AG10803 (cell line): ENCODE measurements at places on chromosomes 4 and X.

DNA sequence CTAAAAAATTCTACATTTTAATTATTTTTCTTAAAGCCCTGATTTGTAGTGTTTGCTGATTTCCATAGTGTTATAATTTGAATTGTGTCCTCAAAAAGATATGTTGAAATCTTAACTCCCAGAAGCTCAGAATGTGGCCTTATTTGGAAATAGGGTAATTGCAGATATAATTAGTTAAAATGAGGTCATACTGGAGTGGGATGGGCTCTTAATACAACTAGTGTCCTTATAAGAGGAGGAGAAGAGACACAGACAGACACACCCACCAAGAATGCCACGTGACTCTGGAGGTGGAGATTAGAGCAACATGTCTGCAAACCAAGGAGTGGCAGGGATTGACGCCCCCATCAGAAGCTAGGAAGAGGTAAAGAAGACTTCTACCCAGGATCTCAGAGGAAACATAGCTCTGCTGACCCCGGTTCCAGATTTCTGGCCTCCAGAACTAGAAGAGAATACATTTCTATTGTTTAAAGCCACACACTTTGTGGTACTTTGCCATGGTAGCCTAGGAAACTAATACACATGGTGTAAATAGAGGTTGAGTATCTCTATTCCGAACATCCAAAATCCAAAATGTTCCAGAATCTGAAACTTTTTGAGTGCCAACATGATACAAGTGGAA is 70.5 kb upstream of the IRF2 start:
- DNase-seq: no peak

- DNase-seq: no peak
Measured at GRCh38 chr4:87134122-87134521, 86.3 kb downstream of the KLHL8 start.

GRCh38 chr4:21802406-21802805 is 146.2 kb downstream of the KCNIP4 start:
- DNase-seq: peak; percentile 62

- DNase-seq: peak; percentile 72
Measured at GRCh38 chrX:42803320-42803719, 25.4 kb upstream of the PPP1R2C start.

- no peak for DNase-seq
Measured at GRCh38 chr4:26782830-26783202, 77.8 kb upstream of the STIM2 start.

DNA sequence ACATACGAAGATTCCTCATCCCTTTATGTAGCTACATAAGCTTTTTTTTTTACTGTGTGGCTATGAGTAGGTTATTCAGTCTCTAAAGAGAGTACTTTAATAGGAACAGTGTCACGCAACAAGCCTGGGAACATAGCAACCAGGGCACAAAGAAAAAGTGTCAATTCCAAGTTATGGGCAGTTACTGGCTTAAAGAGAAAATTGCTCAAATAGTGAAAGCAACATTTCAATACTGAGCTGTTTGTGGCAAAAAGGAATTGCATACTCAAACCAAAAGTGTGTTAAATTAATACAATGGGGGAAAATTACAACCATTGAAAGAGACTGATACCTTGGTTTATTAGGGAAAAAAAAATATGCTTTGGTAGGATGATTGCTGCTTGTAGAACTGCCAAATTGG is 41.2 kb upstream of the ENOX2 start:
- no peak for DNase-seq

DNA sequence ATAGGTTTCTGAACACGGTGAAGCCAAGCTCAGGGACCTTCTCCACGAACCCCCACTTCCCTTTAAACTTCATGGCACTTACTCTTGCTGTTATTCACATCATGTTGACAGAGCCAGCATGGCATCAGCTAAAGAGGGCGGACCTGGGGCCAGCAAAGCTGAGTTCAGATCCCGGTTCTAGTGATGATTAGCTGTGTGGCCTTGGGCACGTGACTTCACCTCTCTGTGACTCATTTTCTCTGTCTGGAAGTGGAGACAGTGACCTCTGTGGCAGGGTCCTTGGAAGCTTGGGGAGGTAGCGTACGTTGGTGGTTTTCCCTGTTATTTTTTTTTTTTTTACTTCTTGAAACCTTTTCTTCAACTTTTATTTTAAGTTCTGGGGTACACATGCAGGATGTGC is 13.4 kb downstream of the EVC start:
- DNase-seq: no peak

- peak; percentile 73 for DNase-seq
Measured at GRCh38 chrX:121308276-121308805, 260.9 kb downstream of the GLUD2 start.

GRCh38 chr4:8761167-8761823 is 110.3 kb downstream of the HMX1 start:
- no peak for DNase-seq

DNA sequence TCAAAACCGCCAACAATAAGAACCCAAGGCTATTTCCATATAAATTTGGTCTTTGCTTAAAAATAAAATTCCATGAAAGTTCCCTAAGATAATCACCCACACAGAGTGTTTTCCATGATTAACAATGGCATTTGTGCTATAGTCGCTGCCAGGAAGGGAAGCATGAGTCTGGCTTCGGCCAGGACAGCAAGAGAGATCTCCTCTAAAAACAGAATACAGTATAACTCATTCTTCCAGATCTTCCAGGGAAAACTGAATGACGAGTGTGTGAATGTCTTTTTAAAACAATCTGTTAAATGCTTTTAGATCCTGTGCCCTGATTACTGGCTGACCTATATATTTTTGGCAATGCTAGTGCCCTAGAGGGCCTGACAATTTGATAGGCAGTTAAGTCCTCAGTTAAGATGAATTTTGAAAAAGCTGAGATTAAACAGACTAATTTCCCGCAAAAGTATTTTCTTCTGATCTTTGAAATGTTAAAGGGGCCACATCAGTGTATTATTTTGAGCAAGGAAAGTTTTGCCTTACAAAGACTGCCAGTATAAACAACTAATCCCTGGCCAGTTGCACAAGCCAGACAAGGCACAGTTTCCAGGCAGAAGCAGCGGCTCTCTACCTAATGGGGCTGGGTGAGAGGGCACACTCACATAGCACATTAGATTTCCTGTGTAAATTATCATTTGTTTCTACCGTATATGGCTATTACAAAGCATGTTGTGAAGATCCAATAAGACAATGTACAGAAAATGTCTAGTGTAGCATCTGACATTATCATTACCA is 127.3 kb downstream of the DCHS2 start:
- no peak for DNase-seq

DNA sequence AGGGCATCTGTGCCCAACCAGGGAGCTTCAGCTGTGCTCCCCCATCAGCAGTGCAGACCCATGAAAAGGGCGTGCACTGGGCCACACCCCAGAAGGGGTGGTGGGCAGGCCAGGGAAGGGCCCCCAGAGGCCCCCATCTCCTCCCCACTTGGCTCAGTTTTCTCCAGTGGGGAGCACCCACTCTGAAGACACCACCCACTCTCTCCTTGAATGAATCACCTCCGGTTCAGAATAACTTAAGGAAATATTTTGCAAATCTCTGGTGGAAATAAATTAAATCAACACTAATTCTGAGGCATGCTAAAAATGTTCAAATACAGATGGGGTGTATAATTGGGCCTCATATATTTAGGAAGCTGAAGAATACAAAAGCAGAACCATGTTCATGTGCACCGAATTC is 41.3 kb upstream of the PPP2R2C start:
- no peak for DNase-seq

DNA sequence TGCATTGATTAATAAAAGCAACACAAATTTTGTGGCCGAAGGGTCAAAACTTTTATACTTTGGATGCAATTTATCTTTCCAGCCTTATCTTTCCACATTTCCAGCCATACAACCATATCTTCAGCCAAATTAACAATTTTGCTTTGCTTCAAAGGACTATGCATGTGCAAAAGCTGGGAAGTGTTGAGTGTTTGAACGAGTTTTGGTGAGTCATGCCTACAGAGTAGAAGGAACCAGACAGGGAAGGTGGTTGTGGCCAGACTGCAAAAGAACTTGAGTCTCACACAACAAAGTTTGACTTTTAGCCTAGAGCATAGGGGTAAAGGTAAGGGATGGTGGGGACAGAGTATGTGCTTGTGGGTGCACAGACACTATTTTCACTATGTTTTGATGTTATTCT is 53.0 kb upstream of the GABRA2 start:
- no peak for DNase-seq

- DNase-seq: peak; percentile 24
Measured at GRCh38 chr4:74056114-74056857, 17.8 kb upstream of the CXCL3 start.

- no peak for DNase-seq
Measured at GRCh38 chr4:186891859-186892486, 168.3 kb upstream of the FAT1 start.

GRCh38 chr4:53306729-53307128 is 59.1 kb downstream of the SCFD2 start:
- peak; percentile 97 for DNase-seq

- DNase-seq: peak; percentile 67
Measured at GRCh38 chrX:17474892-17475291, 99.9 kb downstream of the NHS start.

DNA sequence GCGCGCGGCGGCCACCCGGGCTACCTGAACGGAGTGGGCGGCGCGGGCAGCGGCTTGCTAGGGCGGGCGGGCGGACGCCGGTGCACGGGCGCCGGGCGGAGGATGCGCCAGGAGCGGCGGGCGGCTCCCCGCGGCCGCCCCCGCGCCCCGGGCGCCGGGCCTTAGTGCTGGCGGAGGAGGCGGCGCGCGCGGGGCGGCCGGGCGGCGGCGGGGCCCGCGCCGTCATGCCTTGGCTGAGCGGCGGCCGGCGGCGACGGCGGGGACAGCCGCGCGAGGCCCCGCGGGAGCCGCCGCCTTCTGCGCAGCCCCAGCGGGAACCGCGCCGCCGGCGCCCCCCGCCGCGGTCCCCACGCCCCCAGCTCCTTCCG is 48.2 kb downstream of the CLDN34 start:
- DNase-seq: no peak

DNA sequence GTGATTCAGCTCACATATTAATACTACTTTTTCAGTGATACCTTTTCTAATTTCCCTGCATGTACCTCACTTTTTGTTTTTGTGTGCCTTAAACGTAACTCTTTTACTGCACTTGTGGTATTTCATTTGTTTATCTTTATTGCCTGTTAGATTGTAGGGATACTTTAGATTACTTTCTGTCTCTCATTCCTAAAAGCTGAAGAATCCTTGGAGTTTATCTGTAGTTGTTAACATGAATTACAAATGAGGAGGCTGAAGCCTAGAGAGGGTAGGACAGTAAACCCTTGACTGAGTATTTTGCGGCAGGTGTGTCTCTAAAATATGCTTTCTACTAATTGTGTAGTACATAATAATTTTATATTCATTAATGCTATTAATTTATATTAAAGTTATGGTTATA is 34.9 kb downstream of the BMP2K start:
- DNase-seq: no peak

DNA sequence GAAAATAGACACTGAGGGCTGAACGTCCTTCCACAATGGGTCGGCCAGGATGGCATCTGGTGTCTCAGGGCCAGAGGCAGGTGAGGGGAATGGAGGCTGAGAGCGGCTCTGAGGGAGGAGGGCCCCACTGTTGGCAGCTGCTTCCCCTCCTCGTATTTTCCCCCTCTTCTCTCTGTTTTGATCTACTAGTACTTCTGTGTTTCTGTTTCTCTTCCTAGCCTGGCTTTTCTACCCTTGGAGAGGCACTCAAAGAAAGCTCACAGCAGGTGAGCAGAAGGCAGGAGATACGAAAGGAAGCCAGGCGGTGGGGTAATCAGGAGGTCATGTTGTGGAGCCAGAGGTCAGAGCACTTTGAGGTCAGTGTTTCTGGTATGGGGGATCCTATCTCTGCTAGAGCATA is 151.8 kb upstream of the GATB start:
- DNase-seq: no peak

GRCh38 chr4:150164055-150164454 is 85.8 kb downstream of the DCLK2 start:
- DNase-seq: peak; percentile 70

- no peak for DNase-seq
Measured at GRCh38 chrX:46634577-46634976, 61.0 kb downstream of the CHST7 start.

DNA sequence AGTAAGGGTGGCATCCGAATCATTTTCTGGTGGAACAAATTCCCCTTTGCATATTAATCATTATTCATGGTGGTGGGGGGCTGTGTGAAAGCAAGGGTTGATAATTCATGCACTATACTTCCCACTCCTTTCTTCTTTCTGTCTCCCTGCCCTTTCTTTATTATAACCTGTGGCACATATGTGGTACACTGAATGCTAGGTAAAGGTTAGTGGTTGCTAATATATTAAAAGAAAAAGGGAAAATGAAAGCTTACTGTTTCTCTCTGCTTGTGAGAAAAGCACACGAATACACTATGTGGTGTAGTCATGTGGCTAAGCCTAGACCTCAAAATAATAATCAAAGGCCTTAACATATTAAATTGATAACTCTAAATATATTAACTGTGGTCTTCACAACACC is 178.4 kb upstream of the RPS6KA3 start:
- DNase-seq: no peak

DNA sequence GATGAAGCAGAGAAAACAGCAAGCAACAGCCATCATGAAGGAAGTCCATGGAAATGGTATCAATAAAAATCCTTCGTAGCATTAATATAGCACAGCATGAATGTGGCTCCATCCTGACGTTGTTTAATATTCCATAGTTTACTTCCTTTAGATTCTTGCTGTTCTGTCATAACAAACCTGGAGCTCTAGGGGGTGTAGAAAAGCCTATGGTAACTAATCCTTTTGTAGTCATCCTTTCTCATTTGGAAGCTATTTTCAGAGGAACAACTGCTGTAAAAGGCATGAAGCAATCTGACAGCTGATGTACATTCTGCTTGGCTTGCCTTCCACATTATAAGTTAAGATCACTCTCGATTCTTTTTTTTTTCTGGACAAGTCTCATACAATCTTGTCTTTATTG is 914 bp downstream of the MYOZ2 start:
- DNase-seq: no peak

GRCh38 chr4:185142564-185142911 is 528 bp upstream of the SLC25A4 start:
- no peak for DNase-seq

GRCh38 chrX:119381349-119381944 is 17.7 kb upstream of the SLC25A43 start:
- no peak for DNase-seq

DNA sequence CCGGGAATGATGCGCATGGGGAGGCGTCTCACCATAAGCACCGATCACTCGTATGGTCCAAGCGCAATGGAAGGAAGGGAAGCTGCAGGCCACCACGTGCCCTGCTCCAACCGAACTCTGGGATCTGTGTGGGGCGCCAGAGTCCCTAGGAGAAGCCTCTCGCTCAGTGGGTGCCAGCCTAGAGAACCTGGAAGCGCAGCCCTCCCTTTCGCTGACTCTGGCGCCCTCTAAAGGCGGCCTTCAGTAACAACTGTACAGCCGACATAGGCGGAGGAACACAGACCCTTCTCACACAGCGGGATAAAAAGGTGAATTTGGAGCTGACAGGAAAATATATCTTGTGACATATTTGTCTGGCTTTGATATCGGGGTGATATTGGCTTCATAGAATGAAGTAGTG is 76.0 kb downstream of the INTS6L start:
- DNase-seq: peak; percentile 11

- DNase-seq: peak; percentile 66
Measured at GRCh38 chr4:33080275-33080674, 2360.1 kb downstream of the PCDH7 start.
